ENCODE measurements at places on chromosomes 12 and 14.

DNA sequence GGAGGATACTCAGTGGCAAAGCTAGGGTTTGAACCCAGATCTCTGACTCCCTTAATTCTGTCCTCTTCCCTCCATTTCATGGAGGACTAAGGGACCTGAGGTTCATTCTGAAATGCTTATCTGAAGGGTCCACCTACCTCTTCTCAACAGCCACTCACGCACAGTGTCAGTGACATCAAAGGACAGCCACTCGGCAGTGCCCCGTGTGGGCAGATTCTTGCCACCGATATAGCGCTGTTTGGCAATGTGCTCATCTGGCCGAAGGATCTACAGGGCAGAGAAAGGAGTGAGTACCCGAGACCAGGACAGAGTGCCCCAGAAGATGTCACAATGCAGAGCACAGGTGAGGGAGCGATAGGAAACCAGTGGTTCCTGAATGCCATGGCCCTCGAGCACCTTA is 10.8 kb downstream of the TGFB3 start:
- DNase-seq = no peak

GRCh38 chr14:45587142-45587541 is 334.1 kb upstream of the MIS18BP1 start:
- no peak for DNase-seq

DNA sequence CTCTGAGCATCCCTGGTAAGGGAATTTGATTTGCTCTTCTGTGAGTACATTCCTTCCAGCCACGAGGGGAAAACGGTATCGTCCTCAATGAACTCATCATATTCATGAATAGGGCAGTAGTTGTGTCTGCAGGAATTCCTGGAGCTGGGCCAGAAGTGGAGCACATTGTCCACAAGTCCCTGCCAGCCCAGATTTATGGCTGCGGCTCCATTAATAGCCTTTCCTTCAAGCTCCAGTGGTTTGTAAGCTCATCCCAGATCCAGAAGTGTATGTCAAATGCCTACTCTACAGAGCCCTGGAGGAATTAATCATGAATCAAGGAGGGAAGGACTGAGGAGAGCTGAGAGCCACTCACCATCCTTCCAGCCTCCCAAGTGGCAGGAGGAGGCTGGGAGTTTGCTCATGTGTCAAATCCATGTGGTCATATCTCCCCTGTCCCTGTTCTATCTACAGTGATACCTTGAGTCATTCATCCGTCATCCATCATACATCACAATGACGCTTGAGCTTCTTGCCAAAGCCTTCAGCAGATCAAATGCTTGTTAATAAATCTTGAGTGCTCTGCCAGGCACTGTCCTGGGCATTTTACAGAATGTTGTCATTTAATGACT is 65.5 kb downstream of the SVOP start:
- DNase-seq = no peak

GRCh38 chr12:118307069-118307954 is 65.4 kb downstream of the TAOK3 start:
- no peak for DNase-seq

DNA sequence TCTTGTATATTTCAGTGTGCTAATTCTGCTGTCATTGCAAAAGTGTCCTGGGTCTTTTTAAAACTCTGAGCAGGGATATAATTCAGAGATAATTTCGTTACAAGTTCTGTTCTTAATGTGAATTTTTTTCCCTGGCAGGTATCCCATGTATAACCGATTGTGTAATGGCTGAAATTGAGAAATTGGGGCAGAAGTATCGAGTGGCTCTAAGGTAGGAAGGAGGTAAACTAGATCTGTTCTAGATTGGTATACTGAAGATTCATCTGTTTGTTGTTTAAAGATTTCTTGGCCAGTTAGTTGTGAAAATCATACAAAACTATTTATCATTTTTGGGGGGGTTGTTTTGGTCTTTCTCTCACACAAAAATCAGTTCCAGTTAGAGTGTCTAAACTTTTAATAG is 10.2 kb downstream of the FCF1 start:
- no peak for DNase-seq

- DNase-seq = no peak
These were observed 148.6 kb upstream of the CPSF6 start for GRCh38 chr12:69090722-69091121.

DNA sequence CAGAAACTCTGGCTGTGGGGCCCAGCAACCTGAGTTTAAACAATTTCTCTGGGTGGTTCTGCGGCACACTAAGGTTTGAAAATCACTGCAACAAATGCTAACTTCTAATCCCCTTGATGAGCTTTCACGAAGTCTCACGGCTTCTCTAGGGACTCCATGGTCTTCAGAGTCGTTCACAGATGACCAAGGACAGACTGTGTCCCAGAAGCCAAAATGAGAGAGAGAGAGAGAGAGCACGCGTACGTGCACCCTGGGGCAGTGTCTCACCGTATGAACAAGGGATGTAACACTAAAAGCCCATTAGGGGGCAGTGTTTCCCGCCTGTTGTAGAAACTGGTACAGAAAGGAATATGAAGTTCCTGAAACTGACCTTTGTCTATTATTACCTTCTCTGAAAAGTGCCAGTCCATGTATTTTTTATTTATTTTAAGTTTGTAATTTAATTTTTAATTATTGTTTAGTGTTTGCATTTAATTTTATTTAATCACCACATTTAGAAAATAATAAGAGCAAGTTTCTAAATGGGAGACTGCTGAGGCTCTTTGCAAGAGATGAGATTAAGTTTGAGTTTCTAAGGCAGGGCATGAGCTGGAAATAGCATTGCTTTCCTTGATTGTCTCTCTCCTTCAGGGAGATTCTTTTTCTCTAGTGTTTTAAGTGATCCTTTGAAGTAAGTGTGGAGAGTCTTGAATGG is 3.4 kb downstream of the APOLD1 start:
- no peak for DNase-seq

- DNase-seq = no peak
These were observed 3.6 kb downstream of the ABCD4 start for GRCh38 chr14:74299061-74299545.

DNA sequence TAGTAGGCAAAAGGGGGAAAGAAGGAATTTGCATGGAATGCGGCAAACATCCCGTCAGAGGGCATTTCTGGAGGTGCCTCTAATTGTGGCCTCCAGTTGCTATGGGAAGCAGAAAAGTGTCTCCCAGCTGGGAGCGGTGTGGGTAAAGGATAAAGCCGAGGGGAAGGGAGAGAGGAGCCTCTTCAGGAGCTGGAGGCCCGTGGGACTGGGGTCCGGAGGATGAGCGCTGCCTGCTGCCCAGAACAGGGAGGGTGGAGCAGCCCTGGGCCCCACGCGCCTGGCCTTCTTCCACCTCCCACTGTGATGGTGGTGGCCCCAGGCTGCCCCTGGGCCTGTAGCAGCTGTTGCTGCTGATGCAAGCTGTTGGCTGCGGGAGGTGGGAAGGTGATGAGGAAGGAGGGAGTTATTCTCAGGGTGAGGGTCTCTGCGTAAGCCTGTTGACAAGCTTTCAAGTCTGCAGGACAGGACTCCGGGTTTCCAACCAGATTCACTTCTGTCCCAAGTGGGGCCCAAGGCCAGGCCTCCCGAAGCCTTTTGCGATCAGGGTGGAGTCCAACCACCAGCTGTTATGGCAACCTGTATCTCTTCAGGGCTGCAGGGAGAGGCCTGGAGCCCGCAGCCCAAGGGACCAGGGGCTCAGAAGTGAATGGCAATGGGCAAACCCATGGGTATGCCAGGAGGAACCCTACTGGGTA is 19.1 kb upstream of the PGF start:
- no peak for DNase-seq

DNA sequence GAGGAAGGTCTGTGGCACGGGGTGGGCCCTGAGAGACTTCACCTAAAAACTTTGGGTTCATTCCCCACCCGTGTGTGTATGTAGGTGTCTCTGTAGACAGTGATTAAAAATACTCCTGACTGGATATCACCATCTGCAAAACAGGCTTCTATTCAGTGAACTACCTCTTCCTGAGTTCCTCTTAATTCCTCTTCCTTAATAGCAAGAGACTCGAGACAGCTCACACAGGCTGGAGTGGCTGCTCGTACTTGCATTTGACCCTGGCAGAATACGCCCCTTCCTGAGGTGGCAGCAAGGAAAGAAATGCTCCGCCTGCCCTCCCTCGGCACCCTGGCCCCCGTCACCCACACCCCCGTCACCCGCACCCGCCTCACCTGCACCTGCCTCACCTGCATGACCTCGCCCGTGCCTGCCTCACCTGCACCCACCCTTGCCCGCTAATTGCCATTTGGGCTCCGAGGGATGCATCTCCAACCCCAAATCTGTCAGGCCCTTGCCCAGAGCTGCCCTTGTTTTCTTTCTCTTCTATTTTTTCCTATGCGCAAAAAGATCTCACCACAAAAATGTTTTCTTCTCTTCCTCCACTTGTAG is 90.0 kb downstream of the FBXL14 start:
- no peak for DNase-seq

DNA sequence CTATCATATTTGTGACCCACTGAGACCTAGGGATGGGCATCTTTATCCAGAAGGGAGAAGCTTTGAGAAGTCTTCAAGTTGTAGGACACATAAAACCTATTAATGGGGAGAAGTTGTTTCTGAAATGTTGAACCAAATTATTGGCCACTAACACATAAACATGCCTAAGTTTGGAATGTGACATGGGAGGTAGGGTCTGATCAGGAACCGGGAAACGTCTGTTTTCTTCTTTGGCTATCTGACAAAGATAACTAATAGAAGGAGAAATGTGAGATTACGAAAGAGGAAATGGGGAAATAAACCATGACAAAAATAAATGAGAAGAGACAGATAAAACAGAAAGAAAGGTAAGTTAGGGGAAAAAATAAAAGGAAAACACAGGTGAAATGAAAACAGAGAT is 425.2 kb downstream of the EGLN3 start:
- no peak for DNase-seq

DNA sequence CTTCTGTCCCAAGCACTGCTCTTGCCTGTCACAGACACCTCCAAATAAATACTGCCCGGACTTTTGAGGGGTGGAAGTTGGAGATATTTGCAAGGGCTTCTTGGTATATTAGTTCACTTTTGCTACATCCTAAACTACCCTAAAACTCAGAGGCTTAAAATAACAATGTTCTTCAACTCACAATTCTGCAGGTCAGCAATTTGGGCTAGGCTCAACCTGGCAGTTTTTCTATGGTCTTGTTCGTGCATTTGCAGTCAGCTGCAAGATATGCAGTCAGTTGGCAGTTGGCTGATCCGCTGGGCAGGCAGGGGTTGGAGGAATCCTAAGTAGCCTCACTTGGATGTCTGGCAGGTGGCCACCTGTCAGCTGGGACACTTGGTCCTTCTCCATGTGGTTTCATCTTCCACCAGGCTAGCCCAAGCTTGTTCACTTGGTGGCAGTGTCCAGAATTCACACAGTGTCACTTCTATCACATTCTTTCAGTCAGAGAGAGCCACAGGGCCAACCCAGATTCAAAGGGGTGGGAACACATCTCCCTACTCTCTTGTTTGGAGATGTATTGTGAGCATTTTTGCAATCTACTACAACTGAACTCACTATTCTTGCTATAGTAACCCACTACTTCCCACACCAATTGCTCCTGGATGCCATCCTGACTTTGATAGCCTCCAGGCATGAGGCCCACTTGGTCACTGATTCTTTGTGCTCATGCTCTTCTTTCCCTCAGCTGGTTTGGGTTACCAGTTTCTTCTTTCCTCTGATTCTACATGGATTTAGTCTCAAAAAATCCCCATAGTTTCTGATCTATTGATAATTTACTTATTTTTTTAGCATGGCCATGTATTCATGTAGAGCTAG is 27.8 kb upstream of the CAPRIN2 start:
- DNase-seq = no peak

All from GM18507 (cell line).